Activated CD4-positive, CD25-positive, alpha-beta regulatory T cell treated with anti-CD3 and anti-CD28 coated beads, Interleukin-2, amount 50 U/mL, for 72 hours (primary cell): ENCODE measurements at places on chromosomes 2 and 18.
A peak's percentile ranks its signal among the peaks of the same experiment; 100 is the strongest.

DNA sequence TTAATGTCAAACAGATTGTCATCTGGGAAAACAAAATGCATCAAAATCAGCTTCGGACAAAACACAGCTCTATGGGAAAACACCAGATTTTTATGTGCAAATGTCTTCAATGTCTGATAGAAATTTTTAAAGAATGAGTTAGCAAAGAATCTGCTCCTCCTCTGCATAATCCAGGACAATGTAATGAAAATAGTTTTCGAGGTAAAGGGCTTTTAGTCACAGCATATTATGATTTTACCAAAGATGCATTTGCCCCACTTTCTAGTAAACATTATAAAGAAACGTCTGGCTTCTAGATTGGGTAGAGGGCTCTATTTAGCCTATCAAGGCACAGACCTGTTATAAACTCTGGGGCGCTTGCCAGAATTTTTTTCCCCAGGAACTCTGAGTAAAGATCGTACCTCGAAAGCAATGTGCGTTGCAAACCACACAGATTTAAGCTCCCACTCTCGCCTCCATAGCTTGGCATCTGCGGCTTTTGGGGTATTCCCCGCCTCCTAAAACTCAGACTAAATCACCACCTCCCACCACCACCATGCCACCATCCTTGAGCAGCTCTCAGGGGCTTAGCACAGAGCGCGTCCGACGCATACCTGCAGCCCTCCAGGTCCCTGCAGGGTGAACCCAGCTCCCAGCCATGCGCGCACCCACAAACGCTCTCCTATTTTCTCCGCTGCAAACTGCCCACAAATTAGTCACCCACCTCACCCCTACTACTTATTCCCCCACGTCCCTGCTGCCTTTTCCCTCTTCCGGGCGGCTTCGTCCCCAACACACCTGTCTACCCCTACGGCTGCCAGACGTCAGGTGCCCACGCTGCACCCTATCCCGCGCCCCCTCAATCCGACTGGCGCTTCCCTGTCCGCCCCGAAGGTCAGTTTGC lies 829 bp downstream of the ACVR1C start:
- peak; percentile 50 for DNase-seq

DNA sequence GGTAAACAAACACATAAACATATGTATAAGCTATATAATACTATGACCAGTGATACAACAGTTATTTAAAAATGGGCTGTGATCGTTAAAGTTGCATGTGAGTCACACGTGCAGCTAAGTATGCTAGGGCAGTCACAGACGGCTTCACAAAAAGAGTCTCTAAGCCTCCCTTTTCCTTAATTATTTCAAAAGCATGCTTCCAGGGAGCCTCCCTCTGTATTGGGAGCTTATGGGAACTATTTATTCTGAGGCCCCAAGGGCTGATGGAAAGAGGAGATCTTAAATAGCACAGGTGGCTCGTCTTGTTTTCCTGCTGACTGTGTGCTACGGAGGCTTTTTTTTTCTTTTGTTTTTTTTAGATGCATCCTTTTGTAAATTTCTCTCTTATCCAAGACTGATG lies 94.3 kb downstream of the ADCYAP1 start:
- DNase-seq = no peak

- DNase-seq = no peak
These were observed 51.4 kb downstream of the TMEM178A start for GRCh38 chr2:39717067-39717466.

GRCh38 chr2:16664052-16664731 lies 1.4 kb downstream of the CYRIA start:
- DNase-seq = no peak

DNA sequence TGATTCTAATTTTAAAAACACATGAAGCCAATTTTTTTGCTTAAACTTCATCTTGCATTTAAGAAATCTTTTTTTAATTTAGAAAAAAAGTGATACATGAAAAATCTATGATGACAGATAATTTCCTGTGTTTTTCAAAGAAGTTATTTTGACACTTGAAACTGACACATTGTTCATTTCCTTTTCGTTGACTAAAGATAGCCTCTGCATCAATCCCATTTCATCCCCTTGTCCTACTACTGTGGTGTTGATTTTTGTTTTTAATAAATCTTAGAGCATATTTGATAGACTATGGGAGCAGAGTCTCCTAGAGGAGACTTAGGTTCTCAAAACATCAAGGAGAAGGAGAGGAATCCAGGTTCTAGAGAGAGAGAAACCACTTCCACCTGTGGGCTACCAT lies 70.9 kb downstream of the ACVR1C start:
- DNase-seq = no peak

- no peak for DNase-seq
These were observed 381.1 kb downstream of the HRH4 start for GRCh38 chr18:24841536-24841935.

DNA sequence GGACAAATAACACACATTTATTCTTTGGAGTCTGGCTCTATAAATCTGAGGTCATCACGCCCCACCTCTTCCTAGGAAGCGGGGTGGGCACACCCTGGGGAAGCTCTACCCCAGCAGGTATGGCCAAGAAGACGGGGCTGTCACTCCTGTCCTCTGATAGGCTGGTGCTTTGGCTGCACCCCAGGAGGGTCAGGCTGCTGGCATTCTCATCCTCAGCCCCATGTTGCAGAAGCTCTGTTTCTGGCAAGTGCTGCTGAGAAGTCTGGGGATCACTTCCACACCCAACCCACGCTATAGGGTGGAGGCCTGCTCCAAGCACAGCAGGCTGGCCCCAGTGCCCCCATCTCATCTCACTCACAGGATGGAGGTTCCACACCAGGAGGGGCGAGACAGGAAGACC lies 17.6 kb downstream of the ARHGEF4 start:
- no peak for DNase-seq

DNA sequence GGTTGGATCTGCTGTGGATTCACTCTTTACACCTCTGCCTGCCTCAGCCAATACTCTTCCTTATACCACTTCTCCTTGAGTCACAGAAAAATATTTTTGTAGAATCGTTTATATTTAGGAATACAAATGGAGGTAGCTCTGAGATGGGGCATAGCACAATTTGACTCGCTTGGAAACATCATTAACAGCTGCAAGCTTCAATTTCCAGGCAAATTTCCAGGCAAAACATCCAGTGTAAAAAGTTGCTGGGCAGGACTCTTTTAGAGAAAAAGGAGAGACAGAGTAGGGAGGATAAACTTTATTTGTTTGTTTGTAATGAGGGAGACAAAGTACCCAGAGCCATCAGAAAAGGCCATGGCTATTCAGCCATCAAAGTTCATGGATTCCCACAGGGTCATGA lies 74.4 kb upstream of the SOX11 start:
- DNase-seq = no peak

DNA sequence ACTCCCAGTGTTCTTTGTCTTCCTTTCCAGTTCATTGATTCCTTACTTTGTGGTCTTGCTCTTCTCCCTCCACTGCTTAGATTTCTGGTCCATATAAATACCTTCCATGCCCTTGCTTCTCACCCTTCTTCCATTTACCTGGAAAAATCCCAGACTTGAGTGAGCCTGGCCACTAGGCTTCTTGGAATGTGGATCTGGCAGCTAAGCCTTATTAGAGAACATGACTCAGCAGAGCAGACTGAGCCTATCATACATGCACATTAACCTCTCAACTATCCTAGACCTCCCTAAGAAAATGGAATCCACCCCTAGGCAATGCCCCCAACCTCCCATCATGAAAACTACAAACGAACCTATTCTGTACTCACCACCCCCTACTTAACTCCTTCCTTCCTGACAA lies 127.7 kb downstream of the RHBDD1 start:
- DNase-seq = no peak

GRCh38 chr18:68469049-68469625 lies 245.8 kb downstream of the TMX3 start:
- DNase-seq = no peak

GRCh38 chr2:231455222-231455621 lies 9.1 kb downstream of the NCL start:
- no peak for DNase-seq

- DNase-seq = no peak
These were observed 58.5 kb downstream of the CLHC1 start for GRCh38 chr2:55173438-55174054.

- no peak for DNase-seq
These were observed 524.0 kb upstream of the ID2 start for GRCh38 chr2:8157621-8158430.

- no peak for DNase-seq
These were observed 42.0 kb downstream of the OXER1 start for GRCh38 chr2:42721898-42722297.
